Epithelial cell of proximal tubule (primary cell): ENCODE measurements at places on chromosomes 5 and 9. TPM values are rescaled to one million over a fixed set of nuclear protein-coding genes. Genes with fewer than 3 reads are reported as not detected.

DNA sequence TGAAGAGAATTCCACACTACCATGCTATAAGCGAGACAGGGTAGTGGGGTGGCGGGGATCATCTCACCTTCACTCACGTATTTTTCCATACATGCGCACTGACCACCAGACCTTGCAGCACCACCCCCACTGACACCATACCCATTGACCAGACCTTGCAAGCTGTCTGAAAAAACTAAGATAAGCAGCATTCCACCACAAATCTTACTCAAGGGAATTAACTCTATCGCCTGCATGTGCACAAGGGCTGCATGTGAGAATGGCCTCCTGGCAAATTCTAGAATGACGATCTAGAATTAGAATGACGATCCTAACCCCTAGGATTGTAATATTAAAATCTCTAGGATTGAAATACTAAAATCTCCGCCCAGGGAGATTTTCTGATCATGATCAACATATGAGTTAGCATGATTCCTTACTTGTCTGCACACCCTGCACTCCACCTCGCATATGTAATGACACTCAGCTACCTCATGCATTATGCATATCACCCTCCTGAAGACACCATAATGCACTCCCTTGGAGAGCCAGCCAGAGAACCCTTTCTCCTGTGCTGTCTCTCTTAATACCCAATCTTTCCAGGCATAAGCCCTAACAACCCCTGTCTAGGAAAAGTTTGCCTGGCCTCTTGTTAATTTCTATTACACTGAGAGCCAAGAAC is 11.7 kb downstream of the SOX30 start:
- no peak for DNase-seq

GRCh38 chr9:96245399-96245798 is 56.6 kb downstream of the HSD17B3 start:
- no peak for DNase-seq

PTGES gene
- total RNA-seq = 15.3 and 33.6 TPM in 2 replicates

POLR3G gene
- total RNA-seq = 25.2 and 28.4 TPM in 2 replicates

DNA sequence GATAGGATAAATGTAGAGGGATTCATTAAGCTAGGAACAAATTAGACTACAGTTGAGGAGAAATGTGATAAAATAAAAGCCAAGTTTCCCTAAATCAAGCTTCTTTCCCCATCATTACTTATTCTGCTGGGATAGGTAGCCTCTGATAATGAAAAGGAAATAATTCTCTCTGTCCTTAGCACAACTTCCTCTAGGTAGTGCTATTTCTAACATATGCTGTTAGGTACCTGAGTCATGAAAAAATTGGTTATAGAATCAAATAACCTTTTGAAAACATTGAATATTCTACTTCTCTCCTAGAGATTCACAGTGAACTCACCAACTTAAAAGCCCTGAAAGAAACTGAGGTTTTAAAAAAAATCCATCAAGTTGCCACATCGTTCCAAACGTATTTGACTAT is 1793.1 kb downstream of the EFNA5 start:
- DNase-seq = no peak

GRCh38 chr5:83025690-83026478 is 51.3 kb downstream of the TMEM167A start:
- DNase-seq = no peak

- DNase-seq = no peak
These were observed 128.1 kb downstream of the PRDM6 start for GRCh38 chr5:123217173-123217572.

GRM6 gene
- not detected in 2 replicates for total RNA-seq

DNA sequence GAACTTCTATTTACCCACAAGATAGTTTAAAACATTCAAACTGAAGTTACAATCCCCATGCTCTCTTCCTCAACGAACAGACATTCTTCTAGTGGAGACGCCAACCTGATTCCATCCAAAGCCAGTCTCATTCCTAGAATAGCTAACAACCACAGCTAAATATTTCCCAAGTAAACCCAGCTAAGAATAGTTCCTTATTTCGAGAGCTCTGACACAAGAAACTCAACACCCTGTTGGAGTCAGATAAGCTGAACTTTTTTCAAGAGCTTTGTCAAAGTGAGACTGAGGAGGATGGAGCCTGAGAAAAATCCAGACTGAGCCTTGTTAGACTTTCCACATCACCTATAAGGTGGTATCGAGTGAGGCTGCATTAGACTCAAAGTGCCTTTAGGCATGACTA is 56.7 kb upstream of the RPS23 start:
- DNase-seq = no peak

DNA sequence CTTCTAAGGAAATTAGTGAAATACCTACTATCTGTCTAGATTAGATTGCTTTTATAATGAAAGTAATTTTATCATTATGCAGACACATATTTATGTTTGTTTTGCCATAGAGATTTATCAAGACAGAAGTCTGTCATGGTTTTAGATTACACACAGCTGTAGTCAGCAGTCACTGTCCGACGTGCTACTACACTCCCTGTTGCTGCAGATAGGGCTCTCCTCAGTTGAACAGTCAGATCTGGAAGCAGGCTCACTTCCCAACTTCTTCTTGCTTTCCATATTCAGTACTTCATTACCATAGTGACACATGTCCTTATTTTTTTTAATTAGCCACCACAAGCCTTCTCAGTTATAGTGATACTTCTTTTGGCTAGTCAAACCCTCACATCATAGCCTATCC is 329.9 kb upstream of the ITGA1 start:
- no peak for DNase-seq

- DNase-seq = peak; percentile 22
These were observed 15.8 kb downstream of the CWC27 start for GRCh38 chr5:64784451-64785025.

DNA sequence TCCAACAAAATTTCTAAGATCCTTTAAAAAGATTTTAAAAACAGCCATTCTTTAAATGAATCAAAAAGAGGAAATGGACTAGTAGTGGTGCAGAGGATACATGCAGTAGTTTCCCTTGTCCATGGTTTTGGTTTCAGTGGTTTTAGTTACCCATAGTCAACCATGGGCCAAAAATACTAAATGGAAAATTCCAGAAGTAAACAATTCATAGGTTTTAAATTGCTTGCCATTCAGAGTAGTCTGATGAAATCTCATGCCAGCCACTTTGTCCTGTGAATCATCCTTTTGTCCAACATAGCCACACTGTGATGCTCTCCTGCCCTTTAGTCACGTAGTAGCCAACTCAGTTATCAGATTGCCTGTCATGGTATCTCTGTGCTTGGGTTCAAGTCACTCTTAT is 286.1 kb downstream of the ANXA1 start:
- DNase-seq = peak; percentile 29

DNA sequence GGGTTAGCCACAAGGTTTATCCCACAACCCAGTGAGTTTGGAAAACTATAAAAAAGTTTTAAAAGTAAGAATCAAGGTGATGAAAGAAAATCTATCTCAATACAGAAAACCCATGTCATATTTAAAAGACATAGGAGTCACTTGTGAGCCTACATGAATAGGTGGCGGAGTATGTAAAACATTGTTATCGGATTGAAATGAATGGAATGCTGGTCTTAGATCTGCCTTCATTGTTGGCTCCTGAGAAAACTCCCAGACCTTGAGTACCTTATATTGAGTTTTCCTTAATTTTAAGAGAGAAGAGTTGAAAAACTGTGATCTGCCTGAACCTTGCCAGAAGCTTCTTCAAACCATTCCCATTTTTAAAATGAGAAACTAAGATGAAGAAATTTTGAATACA is 551.1 kb downstream of the EFNA5 start:
- no peak for DNase-seq

GRCh38 chr5:33369485-33370465 is 71.0 kb upstream of the TARS1 start:
- no peak for DNase-seq

DNA sequence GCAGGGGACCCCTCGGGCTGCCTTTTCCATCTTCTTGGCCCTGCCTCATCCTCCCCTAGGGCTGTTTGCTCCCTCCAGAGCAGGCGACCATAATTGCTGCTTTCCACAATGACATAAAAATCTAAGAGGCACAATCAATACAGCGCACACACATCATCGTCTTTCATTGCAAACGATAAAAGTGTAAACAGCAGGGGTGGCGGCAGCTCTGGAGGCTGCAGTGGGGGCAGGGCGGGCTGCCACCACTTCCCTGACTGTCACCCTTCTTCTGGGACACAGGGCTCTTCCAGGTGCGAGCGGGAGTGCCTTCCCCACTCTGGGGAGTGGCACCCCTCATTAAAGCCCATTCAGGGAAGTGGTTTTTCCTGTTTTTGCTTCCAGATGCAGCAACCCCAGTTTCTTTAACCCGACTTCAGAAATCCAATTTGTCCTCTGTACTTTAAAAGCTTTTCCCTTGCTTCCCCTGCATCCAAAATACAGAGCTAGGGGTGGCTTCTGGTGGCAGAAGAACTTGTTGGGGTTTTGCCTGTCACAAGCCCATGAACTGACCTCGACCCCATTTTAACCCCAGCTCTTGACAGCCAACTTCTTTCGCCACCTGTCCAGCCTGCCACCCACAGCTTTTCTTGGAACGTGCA is 45.7 kb downstream of the TSPAN17 start:
- no peak for DNase-seq

ANKRD18A gene
- total RNA-seq = 2.7 and 3.1 TPM in 2 replicates

CD14 gene
- not detected in 2 replicates for total RNA-seq

FXN gene
- total RNA-seq = 1.6 and 20.3 TPM in 2 replicates

ZNF300 gene
- 6.3 and 10.3 TPM in 2 replicates for total RNA-seq

- DNase-seq = no peak
These were observed 46.2 kb downstream of the ANKRD33B start for GRCh38 chr5:10610058-10610457.

CCT5 gene
- total RNA-seq = 610 and 905 TPM in 2 replicates

- DNase-seq = no peak
These were observed 227.3 kb downstream of the TMEM167A start for GRCh38 chr5:82849885-82850284.

DNA sequence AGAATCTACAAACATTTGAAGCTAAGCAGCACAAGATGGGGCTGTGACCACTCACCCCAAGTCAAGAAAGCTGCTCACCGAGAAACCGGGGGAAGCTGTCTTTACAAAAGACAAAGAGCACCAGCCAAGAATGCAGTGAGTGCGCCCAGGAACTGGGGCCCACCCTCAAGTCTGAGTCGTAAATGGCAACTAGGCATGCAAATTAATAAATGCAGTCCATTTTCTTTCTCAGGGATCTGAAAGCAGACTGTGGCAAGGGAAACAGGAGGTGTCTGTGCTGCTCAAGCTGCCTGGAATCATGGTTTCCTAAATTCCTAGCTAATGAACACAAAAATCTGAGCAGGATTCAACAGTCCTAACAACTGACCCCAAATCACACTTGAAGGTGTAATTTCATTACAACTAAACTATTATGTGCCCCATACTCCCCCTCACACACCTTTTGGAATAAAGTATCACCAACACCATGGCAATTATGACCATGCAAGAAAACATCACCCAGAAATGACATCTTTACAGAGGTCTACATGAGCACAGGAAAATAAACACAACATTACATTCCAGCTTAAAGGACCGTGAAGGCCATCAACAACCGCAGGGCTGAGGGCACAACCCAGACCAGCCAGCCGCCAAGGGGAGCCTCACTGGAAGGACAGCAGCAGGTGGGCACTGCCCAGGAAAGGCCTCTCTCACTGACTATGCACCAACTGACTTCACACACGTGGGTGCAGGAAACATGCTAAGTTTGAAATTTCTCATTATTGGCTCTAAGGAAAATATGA is 17.6 kb downstream of the NSUN2 start:
- DNase-seq = no peak

DNA sequence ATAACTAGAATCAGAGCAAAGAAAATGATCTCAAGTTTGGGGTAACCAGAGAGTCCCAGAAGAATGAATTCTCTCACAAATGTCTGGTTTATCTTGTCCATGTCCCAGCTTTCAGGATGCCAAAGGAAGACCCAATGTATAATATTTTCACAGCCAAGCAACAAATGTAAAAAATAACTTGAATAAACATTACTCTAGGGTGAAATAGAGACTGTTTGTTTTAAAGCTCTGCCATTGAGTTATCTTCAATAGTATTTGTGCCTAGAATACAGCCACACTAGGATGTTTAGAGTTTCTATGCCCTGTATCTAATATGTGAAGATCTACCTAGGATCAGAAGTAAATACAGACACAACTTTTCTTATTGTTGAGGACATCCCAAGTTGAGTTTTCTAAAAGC is at the start of gene OR13C4:
OR13C4 (minus strand) TSS at position 101 of the 400 bp plus-strand sequence; CDS start at position 101, 0 bp downstream.
- DNase-seq = no peak

DNA sequence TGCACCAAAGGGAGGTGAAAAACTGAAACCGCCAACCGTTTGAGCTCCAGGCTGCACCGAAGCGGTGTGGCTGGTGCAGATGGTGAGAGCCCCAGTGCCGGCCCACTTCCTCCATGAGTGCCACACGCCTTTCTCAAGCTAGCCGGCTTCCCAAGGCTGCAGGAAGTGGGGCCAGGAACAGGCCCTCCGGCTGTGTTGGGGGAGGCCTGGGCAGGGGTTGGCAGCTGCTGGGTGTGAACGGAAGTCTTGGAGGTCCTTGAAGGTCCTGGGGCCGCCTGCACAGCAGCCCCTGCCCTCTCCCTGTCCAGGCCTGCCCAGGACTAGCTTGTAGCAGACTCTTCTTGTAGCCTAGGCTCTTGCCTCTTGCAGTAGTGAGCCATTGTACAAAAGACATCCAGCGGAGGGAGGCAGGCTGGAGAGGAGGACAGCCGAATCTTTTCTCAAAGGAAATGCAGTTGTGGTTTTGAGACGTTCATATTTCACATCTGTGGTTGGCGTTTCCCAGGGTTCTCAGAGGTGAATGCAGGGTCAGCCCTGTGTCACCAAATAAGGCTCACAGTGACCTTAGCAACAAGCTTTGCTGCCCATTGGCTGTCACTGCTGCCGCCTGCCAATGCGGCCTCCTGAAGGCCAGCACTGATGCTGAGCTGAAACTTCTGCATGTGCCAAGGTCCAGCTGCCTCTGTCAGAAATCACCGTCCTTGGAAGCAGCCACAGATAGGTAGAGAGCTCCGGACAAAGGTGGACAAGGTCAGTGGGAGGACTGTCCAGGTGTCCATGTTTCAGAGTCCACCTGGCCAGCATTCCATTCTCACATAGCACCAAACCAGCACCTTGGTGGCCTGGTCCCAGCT is 23.9 kb downstream of the IRF1 start:
- DNase-seq = no peak

C9orf72 gene
- 5.0 and 9.4 TPM in 2 replicates for total RNA-seq

DNA sequence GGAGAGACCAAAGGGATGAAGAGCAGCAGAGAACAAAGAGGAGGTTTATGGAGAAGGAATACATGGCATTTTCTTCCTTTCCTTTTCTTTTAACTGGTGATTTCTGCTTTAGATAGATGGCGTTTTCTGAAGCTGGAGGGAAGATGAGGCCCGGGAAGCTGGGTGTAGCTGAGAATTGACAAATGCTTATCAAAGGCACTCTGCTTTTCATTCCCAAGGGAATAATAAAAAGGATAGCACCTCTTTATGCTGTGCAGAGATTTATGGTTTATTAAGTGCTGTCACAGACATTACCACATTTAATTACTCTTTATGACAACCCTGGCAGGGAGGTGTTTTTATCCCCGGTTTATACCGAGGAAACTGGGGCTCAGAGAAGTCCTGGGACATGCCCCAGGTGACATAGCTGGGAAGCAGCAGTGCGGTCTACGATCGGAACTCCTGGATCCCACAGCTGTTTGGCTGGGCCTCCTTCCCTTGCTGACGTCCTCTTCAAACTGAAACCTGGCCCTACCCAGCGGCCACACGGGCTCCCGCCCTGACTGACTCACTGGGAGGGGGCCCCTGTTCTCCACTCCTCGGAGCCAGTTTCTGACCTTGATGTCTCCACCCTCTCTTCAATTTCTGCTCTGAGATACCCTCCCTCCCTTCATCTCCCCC is 8.2 kb upstream of the EPB41L4B start:
- DNase-seq = no peak

C9 gene
- not detected in 2 replicates for total RNA-seq
